ENCODE measurements at places on chromosomes 1 and 21.

GRCh38 chr1:172401477-172401876 is 19.0 kb upstream of the C1orf105 start:
- DNase-seq = no peak

GRCh38 chr1:201691716-201692554 is 137.0 kb upstream of the IPO9 start:
- DNase-seq = no peak

- no peak for DNase-seq
Measured at GRCh38 chr1:177274687-177275211, 104.0 kb downstream of the BRINP2 start.

- DNase-seq = no peak
Measured at GRCh38 chr1:234701737-234702341, 91.9 kb upstream of the IRF2BP2 start.

GRCh38 chr1:59276439-59276851 is 20.4 kb upstream of the FGGY start:
- DNase-seq = no peak

- no peak for DNase-seq
Measured at GRCh38 chr1:175150596-175151319, 41.8 kb downstream of the KIAA0040 start.

DNA sequence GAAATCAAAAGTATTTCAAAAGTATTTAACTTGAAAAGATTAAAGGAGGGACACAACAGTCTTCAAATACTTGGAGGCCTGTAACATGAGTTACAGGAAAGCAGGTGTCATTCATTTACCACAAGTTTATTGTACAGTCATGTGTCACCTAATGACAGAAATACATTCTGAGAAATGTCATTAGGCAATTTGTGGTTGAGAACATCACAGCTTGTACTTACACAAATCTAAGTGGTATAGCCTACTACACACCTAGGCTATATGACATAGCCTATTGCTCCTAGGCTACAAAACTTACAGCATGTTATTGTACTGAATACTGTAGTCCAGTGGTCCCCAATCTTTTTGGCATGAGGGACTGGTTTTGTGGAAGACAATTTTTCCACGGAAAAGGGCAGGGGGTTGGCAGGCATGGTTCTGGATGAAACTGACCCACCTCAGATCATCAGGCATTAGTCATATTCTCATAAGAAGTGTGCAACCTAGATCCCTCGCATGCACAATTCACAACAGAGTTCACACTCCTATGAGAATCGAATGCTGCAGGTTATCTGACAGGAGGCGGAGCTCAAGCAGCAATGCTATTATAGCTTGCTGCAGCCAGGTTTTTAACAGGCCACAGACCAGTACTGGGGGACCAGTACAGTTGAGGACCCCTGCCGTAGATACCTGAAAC is 25.0 kb upstream of the PHTF1 start:
- no peak for DNase-seq

DNA sequence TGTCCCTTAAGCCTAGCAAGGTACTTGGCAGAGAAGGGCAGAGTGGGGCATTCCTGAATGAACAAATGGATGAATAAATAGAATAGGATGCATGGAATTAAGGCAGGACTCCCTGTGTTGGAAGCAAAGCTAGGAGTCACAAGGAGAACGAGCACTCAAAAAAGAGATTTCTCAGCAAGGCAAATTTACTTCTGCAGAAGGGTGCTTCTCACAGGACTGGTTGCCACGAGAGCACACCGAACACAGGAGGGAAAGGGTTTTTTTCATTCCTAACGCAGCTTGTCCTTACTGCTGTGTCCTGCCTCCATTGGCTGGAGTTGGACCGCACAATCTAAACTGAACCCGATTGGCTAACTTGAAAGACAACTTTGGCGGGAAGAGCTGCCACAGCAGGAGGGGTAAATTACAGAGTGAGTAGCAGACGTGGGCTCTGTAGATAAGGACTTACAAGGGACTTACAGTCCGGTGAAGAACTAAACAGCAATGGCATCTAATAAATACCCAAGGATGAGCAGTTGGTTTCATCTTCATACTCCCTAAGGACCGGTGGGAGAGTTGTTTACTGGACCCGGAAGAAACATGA is 52.4 kb downstream of the KIF26B start:
- DNase-seq = no peak

- no peak for DNase-seq
Measured at GRCh38 chr1:93625582-93626327, 55.9 kb downstream of the BCAR3 start.

- DNase-seq = no peak
Measured at GRCh38 chr1:9228609-9229008, 6.0 kb upstream of the H6PD start.

GRCh38 chr1:198253668-198254067 is 96.9 kb downstream of the NEK7 start:
- DNase-seq = no peak

DNA sequence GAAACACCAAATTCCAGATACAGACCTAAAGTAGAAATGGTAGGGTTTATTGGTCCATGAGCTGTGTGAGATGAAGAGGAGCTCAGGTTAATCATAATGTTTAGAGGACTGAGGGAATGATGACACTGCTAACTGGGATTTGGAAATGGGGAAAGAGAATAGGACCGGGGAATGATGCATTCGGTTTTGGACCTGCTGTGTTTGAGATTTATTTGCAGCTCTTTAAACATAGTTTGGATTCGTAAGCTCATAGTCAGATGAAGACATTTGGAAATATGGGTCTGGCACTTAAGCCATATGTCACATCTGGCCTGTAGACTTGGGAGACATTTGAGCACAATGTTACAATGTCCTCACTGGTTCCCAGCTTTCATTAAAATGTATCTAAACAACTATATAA is 127.9 kb upstream of the DUSP10 start:
- DNase-seq = no peak

- no peak for DNase-seq
Measured at GRCh38 chr1:159429074-159429861, 2.7 kb upstream of the OR10J4 start.

DNA sequence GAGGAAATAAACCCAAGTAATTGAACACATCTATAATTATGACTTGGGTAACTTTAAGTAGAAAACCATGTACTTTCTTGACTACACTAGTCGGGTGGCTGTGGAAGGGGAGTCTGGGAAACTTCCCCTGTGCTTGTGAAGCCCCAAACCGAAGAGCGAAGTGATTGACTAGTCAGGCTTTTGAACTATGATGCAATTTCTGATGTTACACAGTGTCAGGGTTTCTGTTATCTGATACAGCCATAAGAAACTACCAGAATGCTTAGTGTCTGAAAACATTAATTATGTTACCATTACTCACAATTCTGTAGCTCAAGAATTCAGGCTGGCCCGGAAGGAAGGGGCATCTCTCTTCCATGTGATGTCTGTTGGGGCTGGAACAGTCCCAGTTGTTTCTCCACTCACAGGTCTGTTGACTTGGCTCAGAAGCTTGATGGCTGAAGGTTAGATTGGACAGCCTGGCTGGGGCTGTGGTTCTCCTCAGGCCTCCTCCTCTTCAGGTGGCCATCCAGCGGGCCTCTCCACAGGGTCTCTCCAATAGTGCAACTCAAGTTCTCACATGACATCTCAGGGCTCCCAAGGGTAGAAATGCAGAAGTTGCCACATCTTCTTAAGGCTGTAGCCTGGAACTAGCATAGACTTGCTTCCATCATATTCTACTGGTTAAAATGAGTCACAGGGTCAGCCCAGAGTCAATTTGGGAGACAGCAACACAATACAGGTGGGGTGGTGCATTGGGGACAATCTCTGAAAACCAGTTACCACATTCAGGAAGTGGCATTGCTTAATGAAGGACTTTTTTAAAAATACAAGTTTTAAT is 8.3 kb upstream of the C8B start:
- DNase-seq = no peak

DNA sequence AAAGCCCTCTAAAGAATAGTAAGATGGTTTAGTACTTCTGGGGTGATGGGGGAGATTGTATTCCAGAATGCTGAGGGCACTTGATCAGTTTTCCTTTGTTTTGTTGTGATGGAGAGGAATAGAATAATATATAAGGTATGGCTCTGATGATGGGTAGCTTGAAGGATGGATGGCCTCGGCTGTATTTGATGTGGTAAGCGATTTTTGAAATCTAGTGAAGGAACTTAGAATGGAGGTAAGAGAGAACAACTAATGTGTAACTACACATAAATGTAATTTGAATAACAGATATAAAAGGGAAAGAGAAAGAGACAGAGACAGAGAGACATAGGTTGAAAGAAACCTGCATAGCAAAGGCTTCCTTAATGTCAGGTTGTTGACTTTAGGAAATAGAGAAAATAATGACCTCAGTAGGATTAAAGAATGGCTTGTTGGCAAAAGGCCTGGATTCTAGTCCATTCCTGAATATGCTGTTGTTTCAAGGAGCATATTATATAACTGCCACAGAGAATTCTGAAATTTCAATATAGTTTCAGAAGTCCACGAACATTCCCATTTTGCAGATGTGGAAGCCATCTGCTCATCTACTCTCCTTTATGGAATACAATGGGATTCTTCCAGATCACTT is 58.7 kb downstream of the NIBAN1 start:
- no peak for DNase-seq

DNA sequence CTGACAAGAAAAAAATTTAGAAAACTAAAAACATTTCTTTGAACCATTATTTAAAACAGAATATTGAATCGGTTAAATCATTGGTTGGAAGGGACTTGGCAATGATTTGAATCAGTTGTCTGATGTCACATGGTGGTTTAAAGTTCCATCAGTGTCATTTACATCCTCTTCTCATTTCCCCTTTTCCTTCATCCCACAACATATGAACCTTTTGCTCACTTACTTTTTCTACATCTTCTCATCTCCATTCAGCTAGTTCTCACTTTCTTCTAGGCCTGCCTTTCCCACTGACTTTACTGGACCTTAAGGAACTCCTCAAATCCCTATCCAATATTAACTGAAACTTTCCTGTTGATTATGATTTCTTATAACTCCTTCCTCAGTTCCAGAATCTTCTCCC is 58.5 kb downstream of the PHACTR4 start:
- no peak for DNase-seq

GRCh38 chr1:175274368-175274767 is 81.8 kb upstream of the KIAA0040 start:
- DNase-seq = no peak

DNA sequence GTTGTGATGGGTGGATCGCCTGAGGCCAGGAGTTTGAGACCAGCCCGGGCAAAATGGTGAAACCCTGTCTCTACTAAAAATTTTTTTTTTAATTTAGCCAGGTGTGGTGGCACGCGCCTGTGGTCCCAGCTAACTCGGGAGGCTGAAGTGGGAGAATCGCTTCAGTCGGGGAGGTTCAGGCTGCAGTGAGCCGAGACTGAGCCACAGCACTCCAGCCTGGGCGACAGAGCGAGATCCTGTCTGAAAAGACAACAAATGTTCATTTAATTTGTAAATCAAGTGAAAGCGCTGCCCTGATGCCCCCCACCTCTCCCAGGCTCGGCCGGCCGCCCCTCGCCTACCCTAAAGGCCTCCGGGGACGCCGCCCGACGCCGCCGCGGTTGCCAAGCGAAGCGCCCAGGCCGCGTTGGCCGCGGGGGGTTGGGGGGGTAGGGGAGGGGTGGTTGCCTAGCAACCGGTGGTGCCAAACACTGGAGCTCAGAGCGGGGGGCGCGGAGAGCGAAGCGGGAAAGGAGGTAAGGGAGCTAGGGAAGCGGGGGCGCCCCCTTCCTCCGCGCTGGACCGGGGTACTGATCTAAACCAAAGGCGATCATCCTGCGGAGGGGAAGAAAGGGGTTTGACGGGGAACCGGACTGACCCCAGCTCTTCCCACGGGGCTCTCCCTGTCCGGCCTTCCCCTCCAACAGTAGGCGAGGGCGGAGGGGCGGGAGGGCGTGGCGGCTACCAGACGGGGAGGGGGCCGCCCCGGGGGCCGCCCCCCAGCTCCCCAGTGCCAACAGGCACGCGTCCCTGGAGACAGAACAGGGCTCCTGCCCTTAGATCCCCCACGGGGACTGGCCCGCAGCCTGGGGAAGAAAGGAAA is at the start of gene TEKT2:
Gene TEKT2 (plus strand): TSS at position 460 of the 862 bp plus-strand sequence. CDS start 828 bp downstream, outside the sequence.
- no peak for DNase-seq

- no peak for DNase-seq
Measured at GRCh38 chr1:174942547-174943255, 57.0 kb upstream of the CACYBP start.

DNA sequence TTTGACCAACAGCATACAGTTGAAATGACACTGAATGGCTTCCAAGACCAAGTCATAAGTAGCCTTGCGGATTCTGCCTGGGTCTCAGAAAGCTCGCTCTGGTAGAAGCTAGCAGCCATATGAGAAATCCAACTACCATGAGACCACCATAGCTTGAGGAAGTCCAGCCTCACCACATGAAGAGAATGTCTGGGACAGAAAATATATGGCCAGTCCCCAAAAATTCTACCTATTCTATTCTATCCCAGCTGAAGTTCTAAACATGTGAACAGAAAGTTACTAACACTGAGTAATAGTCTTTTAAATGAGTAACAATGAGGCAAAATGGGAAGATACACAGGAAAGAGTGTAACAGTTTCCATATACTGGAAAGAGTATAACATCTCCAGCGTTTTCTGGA is 9.0 kb downstream of the FMO5 start:
- DNase-seq = no peak

DNA sequence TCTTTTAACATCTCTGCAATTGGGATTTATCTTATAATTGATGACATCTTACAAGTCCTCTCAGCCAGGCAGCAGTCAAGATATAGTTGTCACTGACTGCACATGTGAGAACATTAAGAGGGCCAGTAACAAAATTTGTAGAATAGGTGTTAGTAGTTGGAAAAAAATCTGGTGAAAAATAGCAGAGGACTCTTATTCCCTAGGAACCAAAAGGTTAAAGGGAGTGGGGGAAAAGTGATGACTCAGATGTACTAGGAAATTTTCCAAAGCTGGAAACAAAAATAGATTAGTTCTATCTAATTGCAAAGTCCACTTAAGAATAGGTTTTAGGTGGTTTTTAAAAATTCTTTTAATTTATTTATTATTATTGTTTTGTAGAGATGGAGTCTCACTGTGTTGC is 3.6 kb downstream of the NUP210L start:
- no peak for DNase-seq

DNA sequence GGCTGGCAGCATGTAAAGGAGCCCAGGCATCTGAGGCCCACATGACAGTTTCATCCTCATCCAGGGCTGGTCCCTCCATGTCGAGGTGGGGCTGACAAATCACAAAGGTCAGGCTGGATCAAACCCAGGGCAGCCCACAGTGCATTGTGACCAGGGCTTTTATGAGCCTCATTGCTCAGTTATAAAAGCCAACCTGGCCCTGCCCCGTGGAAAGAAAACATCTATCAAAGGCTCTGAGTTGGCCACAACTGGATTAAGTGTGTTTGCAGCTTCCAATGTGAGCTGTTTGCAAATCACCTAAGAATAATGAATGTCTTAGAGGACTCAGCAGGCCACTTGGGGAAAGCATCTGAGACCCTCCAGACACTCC is 45.4 kb downstream of the GRHL3 start:
- no peak for DNase-seq

DNA sequence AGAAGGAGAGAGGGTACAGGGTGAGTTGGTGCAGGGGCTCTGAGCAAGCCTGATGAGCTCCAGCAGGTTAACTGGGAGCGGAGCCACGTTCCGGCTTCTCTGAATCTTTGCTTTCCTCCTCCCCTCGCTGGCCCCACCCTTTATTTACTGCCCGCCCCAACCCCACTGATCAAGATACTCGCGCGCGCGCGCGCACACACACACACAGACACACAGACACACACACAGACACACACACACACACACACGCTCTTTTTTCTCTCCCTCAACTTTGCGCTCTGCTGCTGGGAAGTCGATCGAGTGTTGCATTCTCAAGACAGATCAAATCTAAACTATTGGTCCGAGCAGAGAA is at the start of gene GRIK1:
Gene GRIK1 (minus strand): TSS at position 73 of the 352 bp plus-strand sequence.
- DNase-seq = no peak
